ENCODE measurements at places on chromosomes 2 and 18.

GRCh38 chr2:33047939-33048338, 101.2 kb downstream of the LTBP1 start:
- DNase-seq = no peak

DNA sequence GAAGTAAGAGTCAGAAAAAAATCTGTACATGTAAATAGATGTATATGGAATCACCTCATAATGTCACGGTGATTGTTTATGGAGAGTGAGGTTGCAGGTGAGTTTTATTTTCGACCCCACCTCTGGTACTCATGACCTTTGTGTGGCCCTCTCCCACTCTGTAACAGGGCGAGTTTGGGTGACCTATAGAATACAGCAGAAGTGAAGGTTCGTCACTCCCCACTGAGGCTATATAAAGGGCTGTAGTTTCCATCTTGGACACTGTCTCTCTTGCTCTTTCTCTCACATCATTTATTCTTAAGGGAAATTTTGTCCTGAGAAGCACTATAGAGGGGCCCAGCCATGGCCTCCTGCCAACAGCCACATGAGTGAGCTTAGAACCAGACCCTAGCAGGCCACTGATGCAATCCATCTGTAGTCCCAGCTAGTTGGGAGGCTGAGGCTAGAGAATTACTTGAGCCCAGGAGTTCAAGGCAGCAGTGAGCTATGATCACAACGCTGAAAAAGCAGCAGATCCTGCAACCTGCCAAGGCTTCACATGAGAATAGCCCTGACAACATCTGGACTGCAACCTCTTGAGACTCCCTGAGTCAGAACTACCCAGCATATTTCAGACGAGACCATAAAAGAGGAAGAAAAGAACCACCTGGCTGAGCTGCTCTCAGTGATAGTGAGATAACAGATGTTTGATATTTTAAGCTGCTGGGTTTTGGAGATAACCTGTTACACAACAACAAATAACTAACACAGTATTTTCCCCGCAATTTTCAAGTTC, 74.3 kb upstream of the SLC1A4 start:
- DNase-seq = peak; percentile 27

DNA sequence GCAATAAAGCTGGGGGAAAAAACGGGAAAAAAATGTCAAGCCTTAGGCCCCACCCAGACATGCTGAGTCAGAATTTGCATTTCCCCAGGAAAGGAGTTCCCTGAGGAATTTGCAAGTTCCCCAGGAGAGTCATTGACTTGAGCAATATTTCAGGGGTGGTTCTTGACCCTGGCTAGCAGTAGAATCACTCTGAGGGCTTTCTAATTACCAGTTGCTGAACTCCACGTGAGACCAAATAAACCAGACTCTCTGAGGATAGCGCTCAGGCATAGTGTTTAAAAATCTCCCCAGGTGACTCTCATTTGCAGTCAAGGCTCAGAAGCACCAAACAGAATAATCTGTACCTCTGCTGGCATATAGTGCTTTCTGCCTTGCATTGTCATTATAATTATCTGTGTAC, 48.7 kb downstream of the C1QL2 start:
- DNase-seq = no peak

DNA sequence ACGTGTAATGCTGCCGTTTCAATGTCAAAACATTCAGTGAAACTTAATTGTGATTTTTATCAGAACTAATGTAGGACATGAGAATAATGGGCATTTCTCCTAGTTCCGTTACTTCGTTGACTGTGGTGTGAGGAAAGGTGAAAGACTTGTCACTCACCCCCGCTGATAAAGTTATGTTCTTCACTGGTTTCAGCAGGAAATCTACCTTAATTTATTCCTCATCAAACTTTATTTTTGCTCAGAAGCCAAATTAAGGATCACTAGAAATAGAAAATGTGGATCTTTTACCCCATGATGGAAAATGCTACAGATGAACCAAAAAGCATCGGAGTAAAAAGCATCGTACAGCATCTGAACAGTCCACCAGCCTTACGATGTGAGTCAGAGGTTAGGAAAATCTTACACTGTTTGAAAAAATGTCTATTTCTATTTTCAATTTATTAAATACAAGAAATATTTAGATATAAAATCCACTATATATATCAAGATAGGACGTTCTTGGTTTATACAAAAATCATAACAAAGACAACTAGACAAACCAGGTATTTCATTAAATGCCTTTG, 1.0 kb upstream of the ROCK1 start:
- no peak for DNase-seq

- DNase-seq = no peak
These were observed 258.8 kb downstream of the GBX2 start for GRCh38 chr2:235909358-235909757.

GRCh38 chr2:129975016-129975774, 4.3 kb upstream of the RAB6C start:
- no peak for DNase-seq

DNA sequence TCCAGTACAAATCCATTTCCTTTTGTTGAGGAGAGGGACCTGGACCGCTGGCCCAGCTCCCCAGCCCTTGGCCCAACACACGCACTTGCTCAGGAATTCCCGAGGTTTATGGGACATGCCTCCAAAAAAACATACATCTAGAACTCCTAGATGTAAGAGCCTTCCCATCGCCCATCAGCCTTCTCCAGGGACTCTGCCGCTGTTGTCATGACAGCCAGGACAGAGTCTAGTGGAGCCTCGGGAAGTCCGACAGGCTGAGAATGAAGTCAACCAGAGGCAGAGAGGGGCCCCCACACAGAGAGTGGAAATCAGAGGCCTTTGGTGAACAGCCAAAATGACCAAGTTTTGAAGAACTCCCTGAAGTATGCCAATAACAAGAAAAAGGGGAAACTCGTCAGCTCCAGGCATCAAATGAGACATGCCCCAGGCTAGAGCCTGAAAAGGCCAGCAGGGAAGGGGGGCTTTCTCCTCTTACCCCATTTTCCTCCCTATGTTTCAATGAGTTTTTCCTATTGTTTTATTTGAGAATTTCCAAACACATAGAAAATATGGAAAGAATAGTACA, 43.2 kb upstream of the CAB39 start:
- no peak for DNase-seq

DNA sequence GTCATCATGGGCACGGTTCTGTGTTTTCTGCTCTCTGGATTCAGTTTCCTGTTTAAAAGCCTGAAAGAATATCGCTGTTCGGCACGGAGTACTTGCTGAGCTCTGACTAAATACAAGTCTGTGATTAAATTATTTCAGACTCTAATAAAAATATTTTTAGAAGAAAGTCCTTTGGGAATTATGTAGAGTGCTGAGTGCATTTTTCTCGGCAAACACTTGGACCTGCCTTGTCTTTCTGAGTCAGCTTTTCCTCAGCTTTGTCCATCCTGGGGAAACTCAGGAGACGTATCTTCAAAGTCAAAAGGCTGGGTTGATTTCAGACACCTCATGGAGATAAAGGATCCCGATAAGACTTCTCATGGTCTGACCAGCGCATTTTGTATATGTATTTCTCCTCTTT, 45.9 kb downstream of the IL1R2 start:
- no peak for DNase-seq

DNA sequence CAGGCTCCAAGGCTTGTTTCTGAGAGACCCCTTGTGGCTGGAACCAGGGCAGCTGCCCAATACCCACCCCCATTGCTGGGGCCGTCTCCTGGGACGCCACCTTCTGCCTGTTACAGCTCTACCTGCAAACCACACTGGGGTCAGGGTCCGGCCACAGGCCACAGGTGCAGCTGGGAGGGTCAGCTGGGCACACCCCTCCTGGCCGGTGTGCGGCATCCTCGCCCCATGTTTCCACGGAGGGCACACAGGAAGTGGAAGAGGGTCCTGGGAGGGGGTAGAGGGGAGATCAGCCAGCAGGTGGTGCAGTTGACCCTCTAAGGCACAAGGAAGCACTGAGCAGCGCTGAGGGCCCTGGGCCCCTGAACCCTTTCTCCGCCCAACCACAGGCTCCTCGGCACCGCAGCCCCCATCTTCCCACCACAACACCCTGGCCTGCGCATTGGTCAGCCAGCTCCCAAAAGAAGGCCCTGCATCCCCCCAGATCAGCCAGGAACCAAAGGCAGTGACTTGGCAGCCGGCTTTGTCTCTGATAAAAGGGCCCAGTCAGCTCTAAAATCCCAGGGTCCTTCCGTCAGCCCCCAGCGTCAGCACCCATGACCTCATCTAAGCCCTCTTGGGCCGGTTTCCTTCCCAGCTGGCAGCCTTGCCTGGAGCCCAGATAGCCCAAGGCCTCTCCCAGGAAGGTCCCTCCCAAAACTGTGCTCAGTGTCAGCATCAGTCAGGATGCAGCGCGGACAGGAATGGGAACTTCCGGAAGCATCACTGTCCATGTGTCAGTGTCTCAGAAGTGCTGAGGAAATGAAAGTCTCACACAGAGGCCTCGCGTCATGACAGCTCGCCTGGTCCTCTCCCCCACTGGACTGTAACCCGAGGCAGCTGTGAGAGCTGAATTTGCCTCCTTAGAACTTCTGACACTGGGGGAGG, 1.7 kb downstream of the ERFE start:
- DNase-seq = no peak

DNA sequence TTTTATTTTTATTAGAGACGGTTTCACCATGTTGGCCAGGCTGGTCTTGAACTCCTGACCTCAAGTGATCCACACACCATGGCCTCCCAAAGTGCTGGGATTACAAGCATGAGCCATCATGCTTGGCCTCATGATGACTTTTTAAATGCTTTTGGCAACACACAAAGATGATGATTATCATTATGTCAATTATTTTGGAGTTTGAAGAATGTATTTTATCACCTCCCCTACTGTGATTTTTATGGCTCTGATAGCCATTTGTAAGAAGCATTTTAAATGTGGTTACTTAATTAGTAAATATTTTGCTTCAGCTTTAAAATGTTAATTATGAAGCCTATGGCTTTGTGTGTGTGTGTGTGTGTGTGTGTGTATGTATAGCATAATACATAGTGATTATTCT, 45.1 kb upstream of the RAB27B start:
- no peak for DNase-seq

- DNase-seq = no peak
These were observed 105.4 kb downstream of the ETAA1 start for GRCh38 chr2:67502346-67503065.

DNA sequence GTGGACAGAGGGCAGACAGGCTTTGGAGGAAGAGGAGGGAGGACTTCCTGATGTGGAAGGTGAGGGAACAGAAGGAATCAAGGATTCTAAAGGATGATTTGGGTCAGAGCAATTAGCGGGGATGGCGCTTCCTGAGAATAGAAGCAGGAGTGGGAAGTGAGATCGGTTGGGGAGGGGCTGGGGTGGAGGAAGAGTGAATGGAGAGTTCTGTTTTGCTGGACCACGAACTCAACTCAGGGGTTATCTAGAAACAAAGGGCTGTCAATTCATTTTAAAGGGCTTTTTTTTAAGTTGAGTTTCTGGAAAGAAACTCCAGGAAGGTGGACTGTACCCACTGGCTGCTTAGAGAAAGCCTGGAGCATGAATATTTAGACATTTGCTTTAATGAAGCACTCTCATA, 54.9 kb downstream of the BCL2L11 start:
- DNase-seq = no peak

DNA sequence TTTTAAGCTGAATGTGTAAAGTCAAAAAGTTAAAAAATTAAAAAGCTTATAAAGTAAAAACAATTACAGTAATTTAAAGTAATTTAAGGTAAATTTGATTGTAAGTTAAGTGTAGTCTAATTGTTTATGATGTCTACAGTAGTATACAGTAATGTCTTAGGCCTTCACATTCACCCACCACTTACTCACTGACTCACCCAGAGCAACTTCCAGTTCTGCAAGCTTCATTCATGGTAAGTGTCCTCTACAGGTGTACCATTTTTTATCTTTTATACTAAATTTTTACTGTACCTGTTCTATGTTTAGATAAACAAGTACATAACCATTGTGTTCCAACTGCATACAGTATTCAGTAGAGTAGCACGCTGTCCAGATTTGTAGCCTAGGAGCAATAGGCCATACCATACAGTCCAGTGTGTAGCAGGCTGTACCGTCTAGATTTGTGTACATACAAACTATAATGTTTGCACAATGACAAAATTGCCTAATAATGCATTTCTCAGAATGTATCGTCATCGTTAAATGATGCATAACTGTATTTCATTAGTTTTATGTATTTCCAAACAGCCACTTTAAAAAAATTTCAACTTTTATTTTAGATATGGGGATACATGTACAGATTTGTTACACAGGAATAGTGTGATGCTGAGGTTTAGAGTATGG, 319.3 kb downstream of the DYSF start:
- no peak for DNase-seq

DNA sequence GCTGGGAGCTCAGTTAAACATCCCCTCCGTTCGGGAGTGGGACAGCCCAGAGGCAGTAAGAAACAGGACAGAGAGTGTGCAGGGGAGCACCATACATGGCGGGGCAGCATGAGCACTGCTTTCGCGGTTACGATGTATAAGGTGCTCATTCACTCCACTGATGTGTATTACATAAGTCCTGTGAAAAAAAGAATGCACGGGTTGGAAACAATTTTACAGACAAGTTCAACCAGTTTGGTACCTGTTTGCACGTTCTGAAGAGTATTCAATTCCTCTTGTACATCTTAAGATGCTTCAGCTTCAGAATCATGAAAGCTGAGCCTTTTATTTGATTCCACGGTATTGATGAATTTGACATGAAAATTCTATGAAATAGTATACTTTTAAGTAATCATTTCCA, 97.8 kb upstream of the NETO1 start:
- no peak for DNase-seq

- DNase-seq = no peak
These were observed 659 bp downstream of the FAM210A start for GRCh38 chr18:13725566-13726231.

DNA sequence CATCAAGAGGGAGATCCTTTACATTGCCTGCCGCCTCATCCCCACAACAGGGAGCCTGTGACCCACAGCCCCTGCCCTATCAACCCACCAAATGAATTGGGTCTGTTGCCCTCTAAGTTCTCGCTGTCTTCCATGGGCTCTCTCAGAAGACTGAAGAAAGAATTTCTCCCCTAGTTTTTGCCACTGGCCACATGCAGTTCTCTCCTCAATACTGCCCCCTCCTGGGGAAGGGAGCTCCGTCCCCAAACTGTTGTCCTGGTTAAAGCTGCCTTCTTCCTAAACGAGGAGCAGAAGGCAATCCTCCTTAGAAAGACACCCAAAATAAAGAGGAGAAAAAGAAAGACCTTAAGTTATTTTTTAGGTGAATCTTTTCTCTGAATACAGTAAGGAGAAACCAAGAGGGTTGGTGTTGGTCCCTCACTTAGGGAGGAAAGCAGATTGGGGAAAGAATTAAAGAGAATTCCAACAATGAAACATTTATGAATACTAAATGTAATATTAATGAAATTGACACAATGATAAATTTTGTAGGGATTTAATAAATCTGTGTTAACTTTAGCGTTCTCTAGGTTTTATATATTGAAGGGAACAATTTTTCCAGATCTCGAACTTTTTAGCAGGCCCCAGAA, 31.1 kb upstream of the SATB2 start:
- no peak for DNase-seq

All from memory B cell (primary cell).